NCI-H1436 treated with DMSO at 0.1 percent for 48 hours (cell line): ENCODE measurements at places on chromosomes 1 and 21.

GRCh38 chr1:53369034-53369750, 41.3 kb upstream of the LRP8 start:
- DNase-seq, result no peak

- DNase-seq, result no peak
These were observed 123.3 kb downstream of the GRIK3 start for GRCh38 chr1:36910886-36911540.

DNA sequence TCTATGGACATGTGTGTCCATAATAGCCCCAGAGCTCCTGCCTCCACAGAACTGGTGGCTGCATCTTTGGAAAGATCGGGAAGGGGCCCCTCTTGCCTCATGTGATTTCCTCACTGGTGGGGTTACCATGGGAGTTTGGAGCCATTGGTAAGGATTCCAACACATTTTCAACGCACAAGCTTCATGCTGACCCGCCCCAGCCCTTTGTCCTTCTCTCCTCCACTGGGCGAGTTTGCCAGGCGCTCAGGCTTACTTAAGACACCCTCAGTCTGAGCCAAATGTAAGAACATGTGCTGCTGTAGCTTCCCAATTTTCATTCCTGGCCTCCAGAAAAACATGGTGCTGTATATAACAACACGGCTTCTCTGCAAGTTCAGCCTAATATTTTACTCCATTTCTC, 72.4 kb downstream of the ATP5PO start:
- no peak for DNase-seq

DNA sequence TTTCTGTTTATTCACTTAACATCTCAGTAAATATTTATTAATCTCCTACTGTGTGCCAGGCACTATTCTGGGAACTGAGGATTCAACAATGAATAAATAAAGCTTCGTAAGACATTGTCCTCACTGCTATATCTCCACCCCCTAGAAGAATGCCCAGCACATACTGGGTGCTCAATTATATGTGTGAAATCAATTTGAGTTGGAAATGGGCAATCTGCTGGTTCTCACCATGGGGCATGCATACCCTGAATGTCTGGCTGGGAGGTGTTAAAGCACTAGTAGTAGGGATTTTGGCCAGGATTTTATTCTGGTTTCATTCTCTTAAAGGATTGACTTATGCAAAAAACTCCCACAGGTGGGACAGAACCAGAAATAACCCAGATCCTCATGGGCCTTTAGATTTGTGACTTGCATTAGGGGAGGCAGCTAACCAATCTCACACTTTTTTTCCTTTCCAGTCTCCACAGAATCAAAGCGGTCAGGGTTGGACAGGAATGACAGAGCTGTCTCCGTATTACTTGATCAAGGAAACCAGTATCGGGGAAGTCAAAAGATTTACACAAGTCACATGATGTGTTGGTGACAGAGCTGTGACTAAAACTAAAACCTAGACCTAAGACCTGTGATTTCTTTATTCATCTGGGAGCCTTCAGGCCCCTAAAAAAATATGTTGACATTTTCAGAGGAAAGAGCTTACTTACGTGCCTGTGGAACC, 12.8 kb downstream of the GFI1 start:
- no peak for DNase-seq

DNA sequence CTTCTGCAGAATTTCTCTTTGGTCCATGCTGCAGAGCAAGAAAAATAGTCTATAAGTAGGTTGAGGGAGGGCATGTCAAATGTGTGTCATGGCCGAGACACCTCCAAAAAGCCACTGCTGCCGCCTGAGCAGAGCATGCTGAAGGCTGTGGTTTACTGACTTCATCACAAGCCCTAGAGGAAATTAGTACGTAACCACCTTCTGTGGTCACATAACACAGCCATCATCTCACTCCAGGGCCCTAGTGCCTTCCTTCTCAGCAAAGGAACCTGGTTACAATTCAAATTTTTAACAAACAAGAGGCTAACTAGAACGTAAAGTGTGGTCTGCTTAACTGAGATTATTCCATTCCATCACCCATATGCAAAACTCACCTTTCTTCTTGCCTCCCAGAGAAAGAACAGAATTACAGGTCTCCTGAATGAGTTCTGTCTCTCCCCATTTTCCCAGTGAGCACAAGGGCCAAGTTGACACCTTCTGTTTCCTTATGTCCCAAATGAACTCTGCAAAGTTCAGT, at the start of gene PTPN22:
PTPN22 (minus strand) TSS at position 116 of the 517 bp plus-strand sequence.
- no peak for DNase-seq

DNA sequence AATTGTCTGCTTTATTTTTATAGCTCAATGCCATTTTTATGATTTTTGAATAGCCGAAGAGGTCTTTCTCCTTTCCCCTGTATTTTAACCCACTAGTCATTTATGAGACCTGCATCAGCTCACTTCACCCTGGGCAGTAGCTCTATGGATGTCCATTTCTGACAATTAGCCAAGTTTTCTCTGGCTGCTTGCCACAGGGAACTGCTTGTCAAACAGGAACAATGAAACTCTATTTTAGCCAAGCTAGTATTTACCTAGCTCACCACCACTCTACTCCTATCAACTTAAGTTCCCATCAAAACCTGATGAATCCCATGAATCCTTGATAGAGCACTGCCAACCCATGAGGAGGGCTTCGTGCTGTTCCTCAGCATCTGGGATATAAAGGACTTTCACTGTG, 406.7 kb downstream of the RWDD3 start:
- DNase-seq, result no peak

DNA sequence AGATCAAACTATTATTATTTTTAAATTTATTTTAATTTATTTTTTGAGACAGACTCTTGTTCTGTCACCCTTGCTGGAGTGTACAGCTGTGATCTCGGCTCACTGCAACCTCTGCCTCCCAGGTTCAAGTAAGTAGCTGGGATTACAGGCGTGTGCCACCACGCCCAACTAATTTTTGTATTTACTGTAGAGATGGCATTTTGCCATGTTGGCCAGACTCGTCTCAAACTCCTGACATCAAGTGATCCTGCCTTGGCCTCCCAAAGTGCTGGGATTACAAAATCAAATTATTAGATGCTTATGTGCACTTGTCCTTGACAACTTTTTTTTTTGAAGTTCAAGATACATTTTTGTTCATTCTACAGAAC, 15.4 kb downstream of the LIN9 start:
- DNase-seq, result no peak

- DNase-seq, result no peak
These were observed 40.3 kb upstream of the THEM4 start for GRCh38 chr1:151949371-151950193.

- no peak for DNase-seq
These were observed 103.2 kb downstream of the RGL1 start for GRCh38 chr1:183908079-183908478.

GRCh38 chr21:39523399-39523798, 71.6 kb downstream of the SH3BGR start:
- no peak for DNase-seq

- no peak for DNase-seq
These were observed 140.9 kb upstream of the ARHGEF16 start for GRCh38 chr1:3313576-3313950.

DNA sequence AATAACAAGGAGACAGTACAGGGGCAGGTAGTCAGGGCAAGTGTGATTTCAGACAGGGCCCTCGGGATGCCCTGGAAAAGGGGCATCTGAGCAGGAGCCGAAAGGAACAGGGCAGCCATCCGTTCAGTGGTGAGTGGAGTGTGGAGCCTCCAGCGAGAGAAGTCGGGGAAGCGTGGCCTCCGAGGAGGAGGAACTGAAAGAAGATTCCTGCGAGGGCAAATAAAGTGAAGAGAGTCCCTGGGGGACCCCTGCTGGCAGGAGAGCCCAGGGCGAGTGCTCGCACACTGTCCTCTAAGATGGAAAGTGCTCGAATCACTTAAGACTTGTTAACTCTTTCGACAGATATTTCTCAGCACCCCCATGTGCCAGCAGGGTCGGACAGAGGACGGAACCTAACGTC, 3.5 kb upstream of the UTS2 start:
- no peak for DNase-seq

DNA sequence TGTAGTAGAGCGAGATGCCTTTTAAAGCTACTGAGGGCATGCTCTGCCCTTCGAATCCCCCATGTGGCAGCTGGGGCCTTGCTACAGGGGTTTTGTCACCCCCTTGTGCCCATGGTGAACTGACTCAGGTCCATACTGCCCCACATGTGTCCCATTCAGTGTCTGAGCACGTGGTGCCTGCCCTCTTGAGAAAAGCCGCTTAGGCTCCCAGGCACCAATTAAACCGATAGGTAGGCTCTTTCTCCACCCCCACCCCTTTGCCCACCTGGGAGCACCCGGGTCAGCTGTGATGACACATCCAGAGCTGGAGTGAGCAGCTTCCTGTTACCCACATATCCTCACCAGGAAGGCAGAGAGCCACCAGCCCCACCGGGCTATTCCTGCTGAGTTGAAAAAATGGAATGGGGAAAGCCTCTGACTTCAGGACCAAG, 30.5 kb downstream of the TMCC2 start:
- no peak for DNase-seq

- DNase-seq, result no peak
These were observed 37.3 kb downstream of the COL24A1 start for GRCh38 chr1:86119214-86119764.

DNA sequence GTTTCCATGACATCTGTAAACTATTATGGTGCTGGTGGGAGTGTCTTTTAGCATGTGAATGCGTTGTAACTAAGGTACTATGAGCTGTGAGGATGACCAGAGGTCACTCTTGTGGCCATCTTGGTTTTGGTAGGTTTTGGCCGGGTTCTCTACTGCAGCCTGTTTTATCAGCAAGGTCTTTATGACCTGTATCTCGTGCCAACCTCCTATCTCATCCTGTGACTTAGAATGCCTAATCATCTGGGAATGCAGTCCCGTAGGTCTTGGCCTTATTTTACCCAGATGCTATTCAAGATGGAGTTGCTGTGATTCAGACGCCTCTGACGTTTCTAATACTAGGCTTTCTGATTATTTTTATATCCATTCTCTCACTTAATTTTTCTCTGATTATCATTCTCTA, 9.4 kb downstream of the NCAM2 start:
- no peak for DNase-seq
